ENCODE measurements at places on chromosomes 13 and 19.

- no peak for DNase-seq
Measured at GRCh38 chr13:112638157-112638750, 50.3 kb upstream of the TUBGCP3 start.

DNA sequence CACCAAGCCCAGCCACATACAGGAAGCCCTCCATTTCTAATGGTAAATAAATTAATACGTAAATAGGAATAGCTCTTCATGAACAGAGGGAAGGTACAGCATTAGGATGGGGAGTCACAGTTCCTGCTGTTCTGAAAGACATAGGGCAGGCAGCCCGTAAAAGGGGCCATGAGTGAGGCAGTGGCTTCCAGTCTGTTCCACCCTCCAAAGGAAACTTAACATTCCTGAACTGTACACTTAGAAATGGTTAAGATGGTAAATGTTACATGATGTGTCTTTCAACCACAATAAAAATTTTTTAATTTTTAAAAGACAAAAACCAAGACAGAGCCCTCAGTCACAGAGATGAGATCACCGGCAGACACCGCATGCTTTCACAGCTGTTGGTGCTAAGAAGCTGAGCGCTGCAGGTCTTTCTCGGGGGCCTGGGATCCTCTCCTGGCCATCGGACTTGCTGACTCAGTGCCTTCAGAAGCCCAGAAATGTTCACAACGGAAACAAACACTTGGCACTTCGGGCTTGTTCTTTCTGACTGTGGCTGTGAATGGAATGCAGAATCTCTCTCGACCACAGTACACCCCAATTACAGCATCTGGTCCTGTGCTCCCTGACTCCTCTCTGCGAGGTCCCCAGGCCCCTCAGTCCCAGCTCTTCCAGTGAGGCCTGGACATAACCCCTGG is 36.4 kb downstream of the EPS15L1 start:
- no peak for DNase-seq

DNA sequence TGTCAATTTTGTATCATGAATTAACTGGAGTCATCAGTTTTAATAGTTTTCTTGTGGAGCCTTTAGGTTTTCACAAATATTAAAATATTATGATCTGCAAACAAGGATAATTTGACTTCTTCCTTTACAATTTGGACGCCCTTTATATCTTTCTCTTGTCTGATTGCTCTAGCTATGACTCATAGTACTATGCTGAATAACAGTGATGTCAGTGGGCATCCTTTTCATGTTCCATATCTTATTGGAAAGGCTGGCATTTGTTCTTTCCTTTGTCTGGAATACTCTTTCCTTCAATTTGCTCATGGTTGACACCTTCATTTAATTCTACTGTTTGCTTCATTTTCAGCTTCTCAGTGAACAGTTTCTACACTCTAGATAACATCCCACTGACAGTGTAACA is 1129.3 kb downstream of the SLITRK5 start:
- no peak for DNase-seq

GRCh38 chr13:98317573-98318171 is 140.6 kb upstream of the RNF113B start:
- DNase-seq = no peak

DNA sequence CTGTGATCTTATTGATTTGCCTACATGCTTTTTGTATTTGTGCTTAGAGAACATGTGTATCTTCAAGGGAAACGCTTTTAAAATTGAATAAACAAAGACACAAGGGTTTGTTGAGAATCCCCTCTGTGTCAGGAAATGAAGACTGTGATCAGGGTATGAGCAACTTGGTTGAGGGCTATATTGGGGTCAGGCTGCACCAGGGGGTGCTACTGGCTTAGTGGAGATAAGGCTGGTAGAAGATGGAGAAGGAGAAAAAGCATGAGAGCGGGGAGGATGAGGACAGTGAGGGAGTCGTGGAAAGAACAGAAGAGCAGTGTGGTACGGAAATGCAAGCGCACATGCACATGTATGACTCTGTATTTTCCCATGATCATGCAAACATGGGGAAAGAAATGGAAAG is 201.6 kb downstream of the MTUS2 start:
- DNase-seq = no peak

GRCh38 chr13:78816154-78816553 is 157.2 kb upstream of the OBI1 start:
- no peak for DNase-seq

DNA sequence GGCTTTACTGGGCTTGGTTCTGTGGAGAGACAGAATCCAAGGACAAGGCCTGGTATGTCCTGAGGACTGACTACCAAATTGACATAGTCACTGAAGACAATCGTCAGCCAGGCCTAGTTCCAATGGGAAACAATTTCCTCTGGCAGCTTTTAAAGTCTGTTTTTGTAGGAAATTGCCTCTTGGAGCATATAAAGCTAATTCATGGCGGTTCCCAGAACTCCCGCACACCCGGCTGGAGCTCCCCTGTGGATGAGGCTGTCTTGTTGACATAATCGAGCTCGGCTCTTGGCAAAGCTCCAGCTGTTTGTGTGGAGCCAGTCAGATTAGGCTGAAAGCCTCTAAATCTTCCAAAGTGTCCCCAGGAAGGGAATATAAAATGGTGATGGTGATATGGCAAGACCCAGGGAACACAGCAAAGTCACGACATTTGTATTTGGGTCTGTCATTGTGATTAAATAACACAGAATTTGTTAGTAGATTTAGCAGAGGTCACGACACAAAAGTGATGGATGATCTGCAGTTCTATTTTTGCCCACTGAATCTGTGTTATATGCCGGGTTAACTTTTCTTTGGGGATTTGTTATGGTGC is 395.0 kb downstream of the PCDH9 start:
- peak; percentile 21 for DNase-seq

- DNase-seq = no peak
Measured at GRCh38 chr13:20775961-20776360, 2.2 kb upstream of the EEF1AKMT1 start.

- peak; percentile 59 for DNase-seq
Measured at GRCh38 chr19:1811472-1811894, 593 bp downstream of the ATP8B3 start.

- no peak for DNase-seq
Measured at GRCh38 chr13:45474584-45475454, 10.1 kb downstream of the COG3 start.

GRCh38 chr13:113086991-113087922 is 18.3 kb upstream of the F7 start:
- no peak for DNase-seq

- DNase-seq = no peak
Measured at GRCh38 chr13:99977334-99977911, 4.2 kb upstream of the ZIC2 start.

- DNase-seq = no peak
Measured at GRCh38 chr13:28542804-28543203, 47.9 kb upstream of the FLT1 start.

All from upper lobe of left lung (tissue), 6 donors.